ENCODE measurements at places on chromosomes 7 and 10.

GRCh38 chr10:132167976-132168375 lies 18.8 kb upstream of the DPYSL4 start:
- DNase-seq = no peak

- DNase-seq = no peak
Measured at GRCh38 chr10:110764378-110764777, 107.3 kb upstream of the PDCD4 start.

DNA sequence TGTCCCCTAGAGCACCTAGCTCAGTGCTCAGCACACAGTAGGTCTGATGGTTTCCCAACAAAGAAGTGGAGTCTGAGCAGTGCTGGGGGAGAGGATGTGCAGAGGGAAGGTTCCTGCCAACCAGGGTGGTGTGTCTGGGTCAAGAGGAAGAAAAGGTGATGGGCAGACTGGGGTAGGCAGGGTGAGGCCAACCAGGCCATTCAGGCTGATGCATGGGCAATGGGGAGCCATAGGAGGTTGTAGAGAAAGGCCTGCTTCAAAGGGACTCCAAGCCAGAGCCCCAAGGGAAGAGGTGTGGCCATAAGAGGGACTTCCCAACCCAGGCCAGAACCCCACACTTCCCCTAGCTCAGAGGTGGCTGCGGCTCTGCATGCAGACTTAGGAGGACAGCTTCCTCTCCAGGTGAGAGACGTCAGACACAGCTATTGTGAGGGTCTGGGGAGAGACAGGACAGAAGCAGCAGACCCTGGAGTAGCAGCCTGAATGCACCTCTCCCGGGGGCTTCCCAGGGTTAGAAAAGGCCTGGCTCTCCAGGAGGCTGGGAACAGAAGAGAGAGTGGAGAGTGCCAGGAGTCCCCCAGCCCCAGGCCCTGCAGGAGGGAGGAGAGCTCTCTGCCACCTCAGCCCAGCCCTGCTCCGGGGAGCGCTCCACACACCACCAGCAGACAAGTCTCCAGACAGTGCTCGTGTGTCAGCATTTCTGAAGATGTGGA lies 87.4 kb upstream of the ZMIZ1 start:
- no peak for DNase-seq

GRCh38 chr7:111011520-111011919 lies 79.4 kb upstream of the LRRN3 start:
- no peak for DNase-seq

- DNase-seq = no peak
Measured at GRCh38 chr7:149721084-149721601, 52.2 kb downstream of the ZNF467 start.

Data from eye (tissue), 1 donor.